Hippocampal formation (tissue), 2 donors: ENCODE measurements at places on chromosomes 11 and 22.

DNA sequence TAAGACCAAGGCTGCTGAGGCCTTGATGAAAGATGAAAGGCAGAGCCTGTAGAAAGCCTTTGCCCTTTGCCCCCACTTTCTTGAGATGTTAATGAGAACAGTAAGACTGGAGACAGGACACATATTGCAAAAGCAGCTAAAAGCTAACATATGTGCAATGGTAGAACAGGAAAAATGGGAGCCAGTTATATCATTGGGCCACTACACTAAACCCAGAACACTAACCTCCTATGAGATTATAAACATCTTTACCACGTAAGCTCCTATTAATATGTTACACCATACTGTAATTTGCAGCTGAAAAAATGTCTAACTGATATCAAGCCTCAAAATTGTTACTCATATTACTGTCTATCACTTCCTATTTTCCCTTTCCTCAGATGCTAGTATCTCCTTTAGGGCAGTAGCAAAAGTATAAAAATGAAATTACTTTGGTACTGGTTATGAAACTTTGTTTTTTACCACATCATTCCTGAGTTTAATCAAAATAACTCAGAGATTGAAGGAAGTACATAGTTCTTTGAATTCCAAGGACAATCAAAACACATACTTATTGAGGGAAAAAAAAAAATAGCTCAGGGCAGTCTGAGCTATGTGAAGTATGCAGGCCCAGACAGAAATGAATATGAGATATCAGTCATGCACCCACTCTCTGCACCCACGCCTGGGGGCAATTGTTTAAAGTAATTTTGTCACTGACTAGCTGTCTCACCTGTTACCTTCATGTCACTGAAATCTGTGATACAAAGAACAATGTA lies 9.1 kb downstream of the HPS5 start:
- DNase-seq, result no peak

DNA sequence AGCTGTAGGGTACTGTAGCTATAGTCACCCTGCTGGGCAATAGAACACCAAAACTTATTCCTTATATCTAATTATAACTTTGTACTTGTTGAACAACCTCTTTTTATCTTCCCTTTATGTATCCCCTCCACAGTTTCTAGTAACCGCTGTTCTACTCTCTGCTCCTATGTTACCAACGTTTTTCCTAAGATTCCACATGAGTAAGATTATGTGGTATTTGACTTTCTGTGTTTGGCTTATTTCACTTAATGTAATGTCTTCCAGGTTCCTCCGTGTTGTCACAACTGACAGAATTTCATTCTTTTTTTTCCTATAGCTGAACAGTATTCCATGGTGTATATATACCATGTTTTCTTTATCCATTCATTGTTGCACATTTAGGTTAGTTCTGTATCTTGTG lies 258.4 kb downstream of the DYNC2H1 start:
- DNase-seq, result no peak

DNA sequence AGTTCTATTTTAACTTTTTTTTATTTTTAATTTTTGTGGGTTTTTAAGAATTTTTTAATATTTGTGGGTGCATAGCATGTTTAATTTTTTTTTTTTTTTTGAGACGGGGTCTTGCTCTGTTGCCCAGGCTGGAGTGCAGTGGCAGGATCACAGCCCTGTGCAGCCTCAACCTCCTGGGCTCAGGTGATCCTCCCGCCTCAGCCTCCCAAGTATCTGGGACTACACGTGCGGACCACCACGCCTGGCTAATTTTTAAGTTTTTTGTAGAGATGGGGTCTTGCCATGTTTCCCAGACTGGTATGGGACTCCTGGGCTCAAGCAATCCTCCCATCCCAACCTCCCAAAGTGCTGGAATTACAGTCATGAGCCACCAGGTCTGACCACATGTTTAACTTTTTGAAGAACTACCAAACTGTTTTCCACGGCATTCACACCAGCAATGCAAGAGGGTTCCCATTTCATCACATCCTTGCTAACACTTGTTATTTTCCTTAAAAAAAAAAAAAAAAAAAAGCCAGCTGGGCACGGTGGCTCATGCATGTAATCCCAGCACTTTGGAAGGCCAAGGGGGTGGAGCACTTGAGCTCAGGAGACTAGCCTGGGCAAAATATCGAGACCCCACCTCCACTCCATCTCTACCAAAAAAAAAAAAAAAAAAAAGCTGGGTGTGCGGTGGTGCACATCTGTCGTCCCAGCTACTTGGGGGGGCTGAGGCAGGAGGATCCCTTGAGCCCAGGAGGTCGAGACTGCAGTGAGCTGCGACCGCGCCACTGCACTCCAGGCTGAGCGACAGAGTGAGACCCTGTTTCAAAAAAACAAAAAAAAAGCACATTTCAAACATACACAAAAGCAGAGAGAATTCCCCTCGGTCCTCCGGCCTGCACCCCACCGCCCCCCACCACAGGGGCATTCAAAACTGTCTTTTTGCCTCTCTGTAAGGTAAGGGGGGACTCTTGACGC lies 16.7 kb upstream of the TXNRD2 start:
- DNase-seq, result no peak

DNA sequence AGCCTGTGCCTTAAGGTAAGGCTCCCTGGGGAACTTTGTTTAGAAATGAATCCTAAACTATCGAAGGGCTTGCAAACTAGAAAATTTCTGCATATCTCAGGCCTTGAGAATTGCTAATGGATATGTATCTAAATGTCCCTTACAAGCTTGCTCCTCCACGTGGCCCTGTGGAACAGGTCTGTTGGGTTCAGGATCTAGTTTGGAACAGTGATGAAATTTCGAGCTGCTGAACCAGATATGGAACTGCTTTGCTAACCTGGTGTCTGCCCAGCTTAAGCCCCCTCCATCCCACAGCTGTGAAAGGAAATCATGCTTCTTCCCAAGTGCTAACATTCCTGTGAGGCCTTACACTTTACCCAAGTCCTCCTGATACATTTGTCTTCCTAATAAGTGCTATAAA lies 11.6 kb downstream of the SREBF2 start:
- DNase-seq, result no peak

DNA sequence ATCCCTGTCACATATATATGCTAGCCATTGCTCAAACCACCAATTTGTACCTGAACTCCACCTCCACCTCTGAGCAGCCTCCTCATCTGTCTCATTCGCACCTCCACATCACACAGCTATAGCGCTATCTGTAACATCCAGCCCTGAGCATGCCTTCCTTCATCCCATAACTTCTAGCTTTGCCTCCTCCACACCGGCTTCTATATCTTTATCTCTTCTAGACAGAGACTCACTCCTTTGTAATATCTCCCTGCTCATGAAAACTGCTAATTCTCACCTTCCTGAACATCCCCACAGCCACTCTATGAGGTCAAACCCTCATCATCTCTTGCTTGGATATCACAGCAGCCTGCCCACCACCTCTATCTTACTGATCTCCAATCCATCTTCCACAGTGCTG lies 5.9 kb downstream of the SIAE start:
- no peak for DNase-seq

- no peak for DNase-seq
Measured at GRCh38 chr11:100683126-100683525, 4.0 kb upstream of the ARHGAP42 start.

- DNase-seq, result no peak
Measured at GRCh38 chr11:96037405-96037949, 113.6 kb upstream of the MTMR2 start.

GRCh38 chr11:66226101-66226500 lies 42.3 kb upstream of the RAB1B start:
- DNase-seq, result no peak

DNA sequence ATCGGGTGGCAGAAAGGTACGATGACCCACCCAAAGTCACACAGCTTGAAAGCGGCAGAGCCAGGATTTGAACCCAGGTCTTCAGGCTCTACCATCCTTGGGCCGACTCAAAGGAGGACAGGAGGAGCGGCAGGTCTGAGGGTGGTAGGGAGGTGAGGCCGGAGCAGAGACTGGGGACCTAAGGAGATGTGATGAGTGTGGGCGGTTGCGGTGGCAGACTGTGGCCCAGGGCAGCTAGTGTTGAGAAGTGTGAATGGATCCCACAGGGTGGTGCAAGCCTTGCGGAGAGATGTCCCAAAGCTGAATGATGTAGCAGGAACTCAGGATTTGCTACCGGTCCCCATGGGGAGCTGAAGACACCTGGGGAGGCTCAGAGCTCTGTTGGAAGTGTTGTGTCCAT lies 180.2 kb downstream of the MYO18B start:
- DNase-seq, result no peak

GRCh38 chr11:125332821-125333220 lies 163.2 kb downstream of the FEZ1 start:
- no peak for DNase-seq

- no peak for DNase-seq
Measured at GRCh38 chr11:39144351-39145130, 2314.9 kb downstream of the LRRC4C start.

- DNase-seq, result no peak
Measured at GRCh38 chr11:93504110-93505095, 38.8 kb downstream of the SMCO4 start.

DNA sequence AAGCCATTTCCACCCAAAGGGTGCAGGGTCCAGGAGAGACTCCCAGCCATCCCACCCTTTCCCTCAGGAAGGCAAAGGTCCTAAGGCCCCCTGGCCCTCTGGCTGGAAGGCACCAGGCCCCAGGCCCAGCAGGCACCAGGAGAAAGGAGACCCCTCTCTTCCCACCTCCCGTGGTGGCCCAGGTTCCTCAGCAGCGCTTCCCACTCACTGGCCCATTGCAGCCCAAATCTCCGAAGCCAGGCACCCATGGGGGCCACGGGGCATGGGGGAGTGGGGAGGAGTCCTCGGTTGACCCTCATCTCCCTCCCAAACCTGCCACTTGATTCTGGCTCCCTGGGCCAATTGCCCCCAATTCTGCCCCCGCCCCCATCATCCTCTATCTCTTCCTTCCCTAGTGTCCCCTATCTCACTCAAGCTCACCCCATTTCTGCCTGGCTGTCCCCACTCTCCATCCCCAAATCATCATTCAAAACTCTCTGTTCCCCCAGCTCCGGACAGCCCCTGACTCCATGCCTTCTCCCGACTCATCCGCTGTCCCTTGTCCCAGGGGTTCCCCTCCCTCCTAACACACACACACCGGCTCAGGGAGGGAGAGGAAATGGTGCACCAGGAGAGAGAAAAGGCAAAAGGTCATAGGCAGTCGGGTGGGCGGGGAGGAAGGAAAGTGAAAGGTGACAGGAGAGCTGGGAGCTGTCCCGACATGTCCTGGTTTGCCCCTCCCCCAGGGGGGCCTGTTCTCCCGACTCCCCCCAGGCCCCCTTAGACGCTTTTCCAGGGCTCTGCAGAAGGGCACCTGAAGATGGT lies 1.2 kb downstream of the LIF start:
- no peak for DNase-seq
